T-helper 17 cell (primary cell): ENCODE measurements at places on chromosomes 12 and 14. TPM values are rescaled to one million over a fixed set of nuclear protein-coding genes. Genes with fewer than 3 reads are reported as not detected.

Gene IL23A
- total RNA-seq = 49.8 TPM

DNA sequence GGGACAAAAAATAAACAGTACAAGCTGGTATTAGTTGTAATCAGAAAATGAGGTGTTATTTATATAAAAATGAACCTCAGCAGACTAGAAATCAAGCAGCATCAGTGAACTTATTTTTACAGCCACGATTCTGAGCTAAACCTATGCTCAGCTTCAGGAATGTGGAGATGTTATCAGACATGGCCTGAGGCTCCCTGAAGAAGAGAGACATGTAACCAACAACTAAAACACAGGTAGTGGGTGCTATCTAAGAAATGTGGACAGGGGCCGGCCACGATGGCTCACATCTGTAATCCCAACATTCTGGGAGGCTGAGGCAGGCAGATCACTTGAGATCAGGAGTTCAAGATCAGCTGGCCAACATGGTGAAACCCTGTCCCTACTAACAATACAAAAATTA lies 534.3 kb downstream of the VRK1 start:
- no peak for DNase-seq

DNA sequence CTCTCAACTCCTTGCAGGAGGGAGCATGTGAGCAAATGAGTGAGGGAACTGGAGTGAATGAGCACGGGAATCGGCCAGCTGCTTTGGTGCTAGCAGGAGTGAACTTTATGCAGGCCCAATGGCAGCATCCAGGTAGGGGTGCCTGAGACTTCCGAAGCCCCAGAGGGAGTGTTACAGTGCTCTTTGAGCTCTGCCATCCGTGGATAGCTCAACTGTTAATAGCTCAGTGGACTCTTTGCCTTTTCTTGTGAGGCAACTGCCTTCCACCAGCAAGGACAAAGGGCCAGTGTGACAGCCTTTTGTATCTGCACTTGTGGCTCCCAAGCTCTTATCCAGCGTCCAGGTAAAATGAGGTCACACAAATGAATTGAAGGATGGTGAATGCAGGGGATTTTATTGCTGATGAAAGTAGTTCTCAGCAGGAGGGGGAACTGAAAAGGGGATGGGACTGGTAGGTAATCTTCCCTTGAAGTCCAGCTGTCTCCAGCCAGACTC lies 12.9 kb downstream of the CREBL2 start:
- no peak for DNase-seq

DNA sequence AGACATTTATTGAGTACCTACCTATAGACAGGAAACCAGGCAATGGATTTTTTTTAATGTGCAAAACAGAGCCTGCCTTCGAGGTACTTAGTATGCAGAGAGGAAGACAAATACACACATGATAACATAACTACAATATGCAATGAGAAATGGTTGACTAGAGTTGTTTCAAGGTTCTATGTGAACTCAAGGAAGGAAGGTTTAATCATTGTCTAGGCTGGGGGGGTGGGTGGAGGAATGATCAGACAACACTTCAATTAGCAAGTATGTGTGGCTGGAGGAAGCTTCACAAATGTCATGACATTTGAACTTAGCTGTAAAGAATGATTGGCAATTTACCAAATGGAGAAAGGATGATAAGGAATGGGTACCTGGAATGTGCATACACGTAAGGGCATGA lies 985.3 kb downstream of the FLRT2 start:
- no peak for DNase-seq

Gene KRT82
- not detected for total RNA-seq

GRCh38 chr14:22986508-22987054 lies 4.2 kb upstream of the AJUBA start:
- DNase-seq = peak; percentile 64

GRCh38 chr12:68270358-68270757 lies 17.0 kb upstream of the IL22 start:
- no peak for DNase-seq

Gene KCNMB4
- total RNA-seq = 0.75 TPM

Gene SDS
- total RNA-seq = not detected

DNA sequence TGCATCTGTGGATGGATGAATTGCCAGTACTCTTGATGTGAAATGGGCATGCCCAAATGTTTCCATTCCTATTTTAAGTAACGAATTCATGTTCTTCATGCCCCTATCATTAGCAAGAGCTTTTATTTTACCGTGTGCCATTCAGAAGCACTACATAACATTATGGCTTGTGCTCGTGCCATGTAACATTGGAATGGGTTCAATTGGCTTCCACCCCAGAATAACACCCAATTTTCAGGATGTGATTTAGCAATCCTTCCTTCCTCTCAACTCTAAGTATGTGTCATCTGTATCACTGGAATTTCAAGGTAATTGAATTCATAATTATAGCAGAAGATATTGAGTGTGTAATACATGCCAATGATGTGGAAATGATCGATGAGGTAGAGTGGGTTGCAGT lies 145.8 kb upstream of the TMPO start:
- DNase-seq = no peak

- no peak for DNase-seq
Observed at GRCh38 chr14:89509891-89510290, 92.9 kb upstream of the FOXN3 start.

DNA sequence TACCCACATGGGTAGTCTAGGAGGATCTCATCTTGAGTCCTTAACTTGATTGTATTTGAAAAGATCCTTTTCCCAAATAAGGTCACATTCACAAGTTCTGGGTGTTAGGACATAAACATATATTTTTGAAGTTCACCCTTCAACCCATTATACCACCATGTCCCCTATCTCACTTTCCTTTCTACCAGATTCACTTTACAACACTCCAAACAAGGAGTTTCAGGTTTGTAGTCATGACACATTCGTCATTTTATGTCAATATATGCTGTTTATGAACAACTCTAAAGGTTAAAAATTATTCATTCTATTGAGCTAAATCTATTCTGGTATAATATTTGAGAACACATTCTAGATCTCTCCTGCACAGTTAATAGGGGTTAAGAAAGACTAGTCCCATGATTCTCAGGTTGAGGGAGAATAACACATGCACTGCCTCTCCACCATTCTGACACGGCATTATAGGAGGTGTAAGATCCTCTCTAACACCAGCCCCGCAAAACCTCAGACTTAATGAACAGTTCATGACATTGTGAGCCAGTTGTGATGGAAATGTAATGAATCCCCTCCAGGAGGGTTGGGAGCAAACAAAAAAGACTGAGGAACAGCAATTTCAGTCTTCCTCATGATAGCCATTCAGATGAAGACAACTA lies 72.0 kb upstream of the PSMA6 start:
- no peak for DNase-seq

- no peak for DNase-seq
Observed at GRCh38 chr14:63465347-63465746, 77.8 kb downstream of the PPP2R5E start.

DNA sequence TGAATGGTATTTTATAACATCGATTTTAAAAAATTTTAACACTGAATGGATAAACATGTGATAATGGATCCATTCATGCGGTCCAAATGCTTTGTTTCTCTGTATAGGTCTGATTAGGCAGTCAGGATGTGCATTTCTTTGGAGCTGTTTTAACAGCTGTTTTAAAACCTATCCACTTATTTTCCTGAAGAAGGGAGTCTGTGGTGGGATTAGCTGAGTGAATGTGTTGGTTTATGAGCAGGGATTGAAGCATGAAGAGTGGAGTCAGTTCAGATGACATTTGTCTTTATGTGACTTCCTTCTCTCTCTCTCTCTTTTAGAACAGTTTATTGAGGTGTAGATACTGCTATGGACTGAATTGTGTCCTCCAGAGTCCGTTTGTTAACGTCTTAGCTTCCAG lies 37.7 kb downstream of the GLT8D2 start:
- DNase-seq = no peak
